ENCODE measurements at places on chromosomes 3 and 15.

DNA sequence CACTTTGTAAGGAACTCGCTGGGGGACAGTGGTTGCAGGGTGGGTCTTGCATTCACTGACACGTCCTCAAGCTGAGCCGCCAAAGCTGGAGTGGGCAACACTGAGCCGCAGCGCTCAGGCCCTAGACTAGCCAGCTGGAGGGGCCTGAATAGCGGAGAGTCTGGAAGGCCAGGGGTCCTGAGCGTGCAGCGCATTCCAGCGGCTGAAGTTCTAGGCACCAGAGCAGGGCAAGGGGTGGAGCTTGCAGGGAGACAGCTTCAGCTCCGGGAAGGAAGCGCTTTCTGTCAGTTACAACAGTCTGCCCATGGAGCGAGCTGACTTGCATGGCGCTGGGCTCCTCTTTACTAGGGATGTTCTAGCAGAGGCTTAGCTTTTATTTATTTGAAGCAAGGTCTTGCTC, 2.7 kb downstream of the MAP6D1 start:
- DNase-seq: no peak

DNA sequence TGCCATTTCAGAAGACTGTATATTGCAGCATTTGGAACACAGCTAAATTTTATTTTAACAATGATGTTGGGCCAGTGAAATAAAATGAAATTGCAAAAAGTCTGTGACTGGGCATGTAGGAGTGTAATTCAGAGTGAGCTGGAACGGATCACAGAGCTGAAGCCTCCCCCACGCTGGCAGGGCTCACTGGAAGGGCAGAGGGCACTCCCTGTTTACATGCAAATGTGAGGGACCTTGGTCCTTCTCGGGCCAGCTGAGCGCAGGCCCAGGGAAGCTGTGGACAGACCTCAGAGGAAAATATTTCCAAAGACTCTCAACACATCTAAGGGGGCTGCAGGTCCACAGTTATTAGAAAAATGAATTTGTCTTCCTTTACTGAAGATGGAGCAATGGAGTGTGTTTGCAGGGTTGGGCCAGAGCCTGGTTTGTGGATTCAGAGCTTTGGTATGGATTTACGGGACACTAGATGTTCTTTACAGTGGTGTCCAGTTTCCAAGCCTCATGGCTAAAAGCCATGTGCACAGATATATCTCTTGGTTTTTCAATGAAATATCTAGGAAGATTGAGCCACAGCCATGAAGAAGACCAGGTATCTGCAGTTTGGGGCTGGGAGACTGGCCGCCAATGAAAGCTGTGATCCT, 32.0 kb downstream of the TRPM1 start:
- no peak for DNase-seq

- DNase-seq: no peak
These were observed 229.0 kb downstream of the ITPR1 start for GRCh38 chr3:4722103-4722502.

DNA sequence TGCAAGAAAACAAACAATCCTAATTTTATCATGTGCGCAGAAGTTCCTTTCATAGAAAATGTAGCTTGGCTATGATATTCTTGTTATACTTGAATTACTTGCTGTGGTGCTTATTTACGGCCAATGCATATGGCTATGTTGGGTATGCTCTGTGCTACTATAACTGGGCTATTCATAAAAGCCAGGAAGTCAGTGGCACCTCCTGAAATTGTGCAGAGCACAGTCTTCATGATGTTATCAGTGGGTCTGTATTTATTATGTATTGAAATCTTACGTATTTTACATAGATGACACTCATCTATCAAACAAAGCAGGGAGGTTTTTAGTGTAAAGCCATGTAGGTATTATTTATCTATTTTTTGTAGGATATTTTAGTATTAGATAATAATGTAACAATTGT, 196.5 kb upstream of the NAALADL2 start:
- no peak for DNase-seq

- no peak for DNase-seq
These were observed 602 bp upstream of the ATP2B2 start for GRCh38 chr3:10505791-10506585.

GRCh38 chr3:114762144-114762543, 384.9 kb downstream of the ZBTB20 start:
- DNase-seq: no peak

DNA sequence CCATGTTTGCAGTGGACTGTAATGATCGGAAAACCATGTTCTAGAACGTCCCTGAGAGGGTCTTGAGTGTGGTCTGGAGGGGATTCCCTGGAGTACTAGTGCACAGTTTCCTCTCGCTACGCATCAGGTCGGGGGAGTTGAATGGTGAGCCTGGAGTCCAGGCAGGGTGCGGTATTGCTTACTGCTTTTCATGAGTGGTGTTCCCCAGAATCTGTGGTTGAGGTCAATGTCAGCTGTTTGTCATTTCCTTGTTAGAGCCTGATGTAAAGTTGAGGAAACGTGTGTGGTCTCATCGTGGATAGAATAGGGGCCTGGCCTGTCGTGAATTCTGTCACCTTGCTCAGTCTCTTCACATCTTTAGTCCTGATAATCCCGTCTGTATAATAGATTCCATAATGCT, 328.2 kb upstream of the LRRFIP2 start:
- no peak for DNase-seq
